ENCODE measurements at places on chromosomes 1 and 21.

DNA sequence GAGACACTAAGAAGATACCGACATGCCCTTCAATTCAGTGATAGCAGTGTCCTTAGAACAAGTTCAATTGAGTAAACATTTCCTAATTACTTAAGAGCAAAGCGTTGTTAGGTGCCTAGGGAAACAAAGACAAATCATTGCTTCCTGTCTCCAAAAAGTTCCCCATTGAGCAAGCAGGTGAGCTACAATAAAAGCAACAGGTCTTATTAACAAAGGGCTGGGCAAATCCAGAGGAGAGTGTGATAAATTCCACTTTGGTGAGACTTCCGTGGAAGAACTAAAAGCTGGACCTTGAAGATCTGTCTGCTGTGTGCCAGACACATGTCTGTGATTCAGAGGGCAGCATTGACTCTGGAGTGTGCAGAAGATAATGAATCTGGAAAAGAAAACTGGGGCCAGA is 1.9 kb upstream of the TUT4 start:
- no peak for DNase-seq

GRCh38 chr21:39115576-39116235 is 67.5 kb downstream of the PSMG1 start:
- no peak for DNase-seq

DNA sequence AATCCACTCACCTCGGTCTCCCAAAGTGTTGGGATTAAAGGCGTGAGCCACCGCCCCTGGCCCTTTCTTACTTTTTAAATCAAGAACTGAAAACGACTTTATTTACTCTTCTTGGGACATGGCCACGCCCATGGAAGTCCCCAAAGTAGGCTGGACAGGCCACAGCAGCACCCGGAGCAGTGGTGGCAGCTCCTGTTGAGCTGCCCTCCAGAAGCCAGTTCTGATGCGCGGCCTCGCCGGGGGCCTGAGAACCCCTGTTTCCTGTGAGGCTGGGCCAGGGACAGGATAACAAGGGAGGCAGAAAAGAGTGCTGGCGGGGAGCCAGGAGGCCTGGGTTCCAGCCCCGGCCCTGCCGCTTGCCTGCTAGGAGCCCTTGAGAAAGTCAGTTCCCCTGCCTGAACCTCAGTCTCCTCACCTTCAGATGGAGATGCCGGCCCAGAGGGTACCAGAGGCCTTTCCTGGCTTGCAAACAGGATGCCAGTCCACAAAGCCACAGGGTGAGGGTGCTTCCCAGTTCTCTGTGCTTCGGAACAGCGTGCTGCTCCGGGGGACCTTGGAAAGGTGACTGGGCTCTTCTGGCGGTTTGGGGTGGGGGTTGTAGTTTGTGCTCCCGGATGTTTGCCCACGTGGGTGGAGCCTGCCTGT is 59.4 kb downstream of the RUNX3 start:
- DNase-seq, result no peak

DNA sequence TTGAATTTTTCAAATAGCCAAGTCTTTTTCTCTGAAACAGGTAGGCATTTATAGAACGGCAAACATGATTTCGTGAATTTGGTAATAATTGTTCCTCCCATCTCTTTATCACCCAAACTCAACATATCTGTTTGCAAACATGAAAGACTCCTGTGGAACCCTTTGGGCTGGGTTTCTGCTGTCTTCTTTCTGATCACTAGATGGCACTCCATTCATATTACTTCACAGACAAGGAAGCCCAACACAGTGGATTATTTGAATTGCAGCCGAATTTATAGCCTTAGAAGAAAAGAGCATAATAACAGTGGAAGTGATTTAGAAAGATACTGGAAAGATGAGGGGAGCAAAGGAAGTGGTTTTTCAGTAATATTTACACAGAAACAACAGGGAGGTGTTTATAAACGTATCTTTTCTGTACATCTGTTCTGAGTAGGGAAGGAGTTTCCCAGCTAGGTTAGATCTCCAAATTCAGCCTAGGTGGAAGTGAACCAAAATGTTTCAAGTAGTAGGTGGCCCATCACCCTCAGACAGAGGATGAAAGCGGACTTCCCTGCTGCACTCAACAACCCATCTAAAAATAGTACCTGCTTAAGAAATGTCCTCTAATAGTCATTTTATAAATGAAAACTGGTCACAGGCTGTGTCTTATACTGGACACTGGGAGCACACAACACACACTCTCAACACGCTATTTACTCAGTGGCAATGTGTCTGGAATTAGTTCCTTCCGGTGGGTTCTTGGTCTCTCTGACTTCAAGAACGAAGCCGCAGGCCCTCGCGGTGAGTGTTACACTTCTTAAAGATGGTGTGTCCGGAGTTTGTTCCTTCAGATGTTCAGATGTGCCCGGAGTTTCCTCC is 67.6 kb downstream of the MAP3K21 start:
- DNase-seq, result no peak

DNA sequence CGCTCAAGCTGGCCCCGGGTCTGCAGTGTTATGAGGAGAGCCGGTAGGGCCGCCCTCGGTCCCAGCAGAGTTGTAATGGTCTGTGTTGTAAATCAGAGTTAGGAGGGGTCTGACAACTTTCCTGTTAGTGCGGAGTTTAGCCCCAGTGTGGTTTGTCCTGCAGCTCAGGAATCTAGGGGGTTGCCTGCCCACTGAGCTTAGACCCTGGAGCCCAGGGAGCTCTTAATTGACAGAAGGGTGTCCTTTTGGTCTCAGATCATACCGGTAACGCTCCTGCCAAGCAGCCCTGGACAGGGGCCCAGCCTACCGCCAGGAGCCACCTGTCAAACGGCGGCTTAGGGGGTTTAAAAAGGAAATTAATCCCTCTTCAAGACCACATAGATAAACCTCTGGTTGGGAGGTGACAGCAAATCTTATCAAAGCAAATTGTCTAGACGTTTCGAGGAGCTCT is 164.4 kb downstream of the DYRK1A start:
- no peak for DNase-seq

DNA sequence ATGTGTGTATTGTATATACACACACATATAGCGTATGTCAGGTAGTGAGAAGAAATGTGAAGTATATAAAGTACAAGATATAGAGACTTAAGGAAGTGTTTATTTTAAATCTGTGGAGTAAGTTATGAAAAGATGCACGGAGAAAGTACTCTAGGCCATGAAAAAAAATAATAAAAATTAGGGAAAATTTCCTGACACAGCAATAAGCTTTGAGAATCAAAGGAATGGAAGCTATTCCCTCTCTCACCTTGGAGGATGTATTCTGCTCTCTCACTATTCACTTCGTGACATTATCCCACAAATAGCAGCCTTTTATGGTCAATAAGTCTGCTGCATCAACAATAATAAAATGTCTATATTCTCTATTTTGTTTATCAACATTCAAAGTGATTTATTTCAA is 700.4 kb upstream of the RGS18 start:
- no peak for DNase-seq

DNA sequence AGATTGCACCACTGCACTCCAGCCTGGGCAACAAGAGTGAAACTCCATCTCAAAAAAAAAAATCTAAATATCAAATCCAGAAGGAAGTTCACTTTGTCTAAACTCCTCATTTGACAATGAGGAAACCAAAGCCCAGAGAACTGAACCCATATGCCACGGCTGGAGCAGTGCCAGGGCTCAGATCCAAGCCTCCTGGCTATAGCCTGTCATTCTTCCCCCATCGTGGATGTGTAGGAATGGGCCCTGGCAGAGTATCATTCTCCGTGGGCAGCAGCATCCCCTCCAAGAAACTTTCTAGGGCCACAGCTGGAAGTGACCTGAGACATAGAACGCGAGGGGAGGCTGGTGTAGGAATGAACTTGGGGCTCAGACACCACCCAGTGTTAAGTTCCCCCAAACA is 47.2 kb downstream of the CAPN9 start:
- DNase-seq, result no peak

GRCh38 chr1:201399018-201399351 is at the start of gene LAD1:
LAD1 (minus strand) TSS chr1:201399324; CDS start chr1:201399306, 18 bp downstream.
- DNase-seq, result no peak

DNA sequence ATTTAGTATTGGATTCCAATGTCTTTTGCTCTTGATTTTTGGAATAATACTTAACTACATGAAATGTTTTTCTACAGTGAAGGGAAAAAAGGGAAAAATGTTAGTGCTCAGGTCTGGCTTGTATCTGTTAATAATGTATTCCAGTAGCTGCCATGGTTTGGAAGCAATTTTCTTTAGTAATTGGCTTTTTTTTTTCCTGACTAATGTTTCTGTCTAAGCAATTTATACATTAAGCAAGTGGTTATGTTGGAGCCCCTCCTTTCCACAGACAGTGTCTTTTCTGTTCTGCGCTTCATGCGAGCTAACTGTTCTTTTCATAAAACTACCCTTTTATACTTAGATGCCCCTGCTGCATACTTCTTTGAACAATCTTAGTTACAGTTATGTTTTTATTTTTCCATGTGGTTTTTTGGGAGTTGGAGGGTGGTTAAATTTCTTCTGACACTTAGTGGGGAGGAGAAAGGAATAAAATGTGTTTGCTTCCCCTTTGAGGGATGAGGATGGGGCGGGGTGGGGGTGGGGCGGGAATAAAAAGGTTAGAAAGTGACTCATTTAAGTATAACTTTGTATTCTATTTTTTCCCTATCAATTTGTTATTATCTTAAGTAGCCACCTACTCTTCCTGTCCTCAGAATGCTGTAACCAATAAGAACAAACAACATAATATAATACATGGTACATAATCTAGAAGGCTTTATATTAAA is 83.1 kb downstream of the CLIC4 start:
- DNase-seq, result no peak

- DNase-seq, result no peak
Measured at GRCh38 chr1:217137210-217137881, 414.1 kb upstream of the ESRRG start.

GRCh38 chr1:228452194-228453021 is 34.8 kb upstream of the RNF187 start:
- DNase-seq, result no peak

DNA sequence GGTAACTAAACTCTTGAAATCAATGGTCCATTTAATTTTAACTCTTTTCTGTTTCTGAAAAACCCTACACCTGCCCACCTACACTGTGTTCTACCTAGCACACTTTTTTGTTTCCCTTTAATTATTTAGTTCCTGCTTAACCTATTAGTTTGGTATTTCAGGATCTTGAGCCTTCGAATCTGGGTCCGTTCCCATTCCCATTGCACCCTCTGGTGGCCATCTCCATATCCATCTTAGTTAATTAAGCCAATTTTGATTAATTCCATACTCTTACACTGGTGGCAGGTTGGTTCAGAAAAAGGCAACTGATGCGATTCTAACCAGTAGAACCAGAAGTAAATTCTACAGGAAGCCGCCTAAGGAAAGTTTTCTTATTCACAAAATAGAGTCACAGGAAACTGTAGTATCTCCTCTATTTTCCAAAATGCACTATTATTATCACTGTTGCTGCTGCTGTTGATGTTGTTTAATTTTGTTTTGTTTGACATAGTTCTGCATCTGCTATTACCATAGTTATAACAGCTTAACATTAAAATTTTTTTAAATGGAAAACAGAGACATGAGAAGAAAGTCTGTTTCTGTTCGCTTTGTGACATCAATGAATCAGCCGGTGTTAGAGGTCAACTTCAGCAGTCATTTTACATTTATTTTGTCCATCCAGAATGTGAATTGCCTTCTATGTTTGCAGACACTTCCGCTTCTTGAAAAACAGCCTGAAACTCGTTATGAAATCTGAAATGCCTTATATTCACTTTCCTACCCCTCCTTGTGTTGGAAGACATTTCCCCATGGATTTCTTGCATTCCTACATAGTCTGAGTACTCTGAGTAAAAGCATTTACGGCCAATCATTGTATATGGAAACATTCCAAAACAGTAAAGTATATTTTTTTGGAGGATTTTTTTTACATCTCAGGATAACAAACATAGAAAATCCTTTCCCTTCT is 115.5 kb upstream of the NCAM2 start:
- DNase-seq, result no peak

- DNase-seq, result no peak
Measured at GRCh38 chr1:222749927-222750326, 12.9 kb downstream of the FAM177B start.

- no peak for DNase-seq
Measured at GRCh38 chr1:3906672-3907020, 6.6 kb upstream of the C1orf174 start.

DNA sequence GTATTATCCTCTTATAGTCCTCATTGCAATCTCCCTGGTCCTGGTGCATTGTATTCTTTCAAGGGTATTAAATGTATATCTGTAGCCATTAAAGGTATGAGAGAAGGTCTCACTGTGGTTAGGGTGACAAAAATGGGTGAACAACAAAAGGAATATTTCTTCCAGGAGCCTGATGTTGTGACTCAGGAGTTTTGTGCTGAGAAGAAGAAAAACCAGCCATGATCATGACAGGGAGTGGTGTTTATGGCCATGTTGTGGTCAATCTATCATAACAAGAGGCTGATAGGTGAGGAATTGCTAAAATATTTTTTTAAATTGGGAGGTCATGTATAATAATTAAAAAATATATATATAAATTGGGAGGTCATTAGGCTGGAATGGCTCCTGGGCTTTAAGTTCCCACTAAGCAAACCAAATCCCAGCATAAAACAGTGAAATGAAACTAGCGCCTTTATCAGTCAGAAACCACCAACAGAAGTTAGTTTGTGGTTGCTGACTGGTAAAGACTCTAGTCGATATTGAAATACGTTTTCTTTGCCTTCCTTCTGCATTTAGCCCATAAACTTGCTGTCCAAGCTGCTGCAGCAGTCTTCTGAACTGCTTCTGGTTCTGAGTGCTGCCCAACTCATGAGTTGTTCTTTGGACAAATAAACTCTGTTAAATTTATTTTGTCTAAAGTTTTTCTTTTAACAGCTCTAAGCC is 60.3 kb downstream of the TBX19 start:
- no peak for DNase-seq

- DNase-seq, result no peak
Measured at GRCh38 chr1:214419650-214420049, 131.8 kb downstream of the PTPN14 start.

GRCh38 chr1:15668089-15668754 is 15.9 kb upstream of the PLEKHM2 start:
- no peak for DNase-seq

- DNase-seq, result no peak
Measured at GRCh38 chr1:89781494-89782126, 39.2 kb upstream of the LRRC8D start.

DNA sequence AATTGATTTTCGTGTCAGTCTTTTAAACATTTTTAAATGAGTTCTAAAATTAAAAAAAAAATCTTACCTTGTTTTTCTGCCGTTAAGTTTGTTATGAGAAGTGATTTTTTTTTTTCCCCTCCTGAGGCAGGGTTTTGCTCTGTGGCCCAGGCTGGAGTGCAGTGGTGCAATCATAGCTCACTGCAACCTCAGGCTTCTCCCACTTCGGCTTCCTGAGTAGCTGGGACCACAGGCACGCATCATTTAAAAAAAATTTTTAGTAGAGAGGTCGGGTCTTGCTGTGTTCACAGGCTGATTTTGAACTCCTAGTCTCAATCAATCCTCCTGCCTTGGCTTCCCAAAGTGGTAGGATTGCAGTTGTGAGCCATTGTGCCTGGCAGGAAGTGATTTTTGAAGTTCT is 41.1 kb downstream of the MTR start:
- DNase-seq, result no peak
